Activated CD4-positive, CD25-positive, alpha-beta regulatory T cell treated with anti-CD3 and anti-CD28 coated beads, Interleukin-2, amount 50 U/mL, for 72 hours (primary cell): ENCODE measurements at places on chromosomes 7 and 10.

GRCh38 chr7:155268921-155269650 is 28.6 kb upstream of the INSIG1 start:
- no peak for DNase-seq

GRCh38 chr10:75043256-75044131 is 68.0 kb upstream of the SAMD8 start:
- peak; percentile 46 for DNase-seq

DNA sequence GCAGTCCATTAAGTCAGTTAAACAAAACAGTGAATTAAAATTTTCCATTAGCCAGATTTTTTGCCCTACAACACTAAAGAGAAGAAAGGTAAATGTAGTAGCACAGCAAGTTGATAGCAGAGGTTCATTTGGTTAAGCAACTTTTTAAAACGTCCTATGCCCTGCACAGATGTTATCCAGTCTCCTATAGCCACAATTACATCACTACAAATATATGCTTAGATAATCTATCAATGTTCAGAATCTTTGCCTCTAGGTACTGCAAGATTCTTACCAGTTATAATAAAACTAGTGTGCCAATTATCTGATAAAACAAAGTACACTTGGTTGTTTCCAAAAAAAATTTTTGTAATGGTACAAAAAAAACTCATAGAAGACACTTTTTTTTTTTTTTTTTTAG is 175.5 kb upstream of the MYO3A start:
- DNase-seq, result no peak

- DNase-seq, result no peak
Observed at GRCh38 chr10:3046981-3047547, 20.3 kb upstream of the PFKP start.

- no peak for DNase-seq
Observed at GRCh38 chr7:33706771-33707200, 198.6 kb upstream of the BMPER start.

GRCh38 chr10:109624939-109625338 is 298.4 kb downstream of the XPNPEP1 start:
- DNase-seq, result no peak
